ENCODE measurements at places on chromosomes 1 and 21. TPM values are rescaled to one million over a fixed set of nuclear protein-coding genes. Genes with fewer than 3 reads are reported as not detected.

NR1I3 gene
- not detected for total RNA-seq

FMO4 gene
- total RNA-seq, result 0.79 TPM

TNFRSF1B gene
- 8.7 TPM for total RNA-seq

MFSD2A gene
- 0.44 TPM for total RNA-seq

SPRR1A gene
- total RNA-seq, result not detected

ARHGAP29 gene
- total RNA-seq, result 201 TPM

KCNH1 gene
- total RNA-seq, result not detected

SLC30A10 gene
- total RNA-seq, result under 0.01 TPM

KIF14 gene
- 1.2 TPM for total RNA-seq

ZYG11A gene
- total RNA-seq, result under 0.01 TPM

KAZN gene
- total RNA-seq, result 0.60 TPM

MYBPH gene
- total RNA-seq, result not detected

POLR3GL gene
- 14.9 TPM for total RNA-seq

RNU1-3 gene
- under 0.01 TPM for total RNA-seq

TNNT2 gene
- total RNA-seq, result not detected

RPS6KA1 gene
- total RNA-seq, result 10.9 TPM

CELA2A gene
- total RNA-seq, result not detected

TRIM67 gene
- not detected for total RNA-seq

JMJD4 gene
- 21.0 TPM for total RNA-seq

OR14K1 gene
- total RNA-seq, result not detected

FAM177B gene
- total RNA-seq, result not detected

E2F2 gene
- total RNA-seq, result 0.87 TPM

Data from lung microvascular endothelial cell (primary cell).